A549 (cell line): ENCODE measurements at places on chromosomes 6 and 20.

DNA sequence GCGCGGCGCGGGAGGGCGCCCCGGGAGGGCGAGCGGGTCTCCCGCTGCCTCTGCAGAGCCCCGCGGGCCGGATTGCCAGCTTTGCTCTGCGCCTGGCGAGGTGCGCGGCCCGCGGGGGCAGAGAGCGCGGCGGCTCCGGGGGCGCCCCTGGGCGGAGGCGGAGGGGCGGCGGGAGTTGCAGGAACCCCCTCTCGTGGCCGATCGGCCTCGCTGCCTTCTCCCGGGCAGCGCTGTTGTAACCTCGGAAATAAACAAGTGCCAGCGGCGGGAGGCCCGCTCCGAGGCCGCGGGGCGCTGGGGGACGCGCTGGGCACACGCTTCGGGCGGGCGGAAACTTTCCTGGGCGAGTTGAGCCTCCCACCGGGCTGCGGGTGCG is 1.2 kb downstream of the CDH4 start:
- DNase-seq = peak; percentile 45

DNA sequence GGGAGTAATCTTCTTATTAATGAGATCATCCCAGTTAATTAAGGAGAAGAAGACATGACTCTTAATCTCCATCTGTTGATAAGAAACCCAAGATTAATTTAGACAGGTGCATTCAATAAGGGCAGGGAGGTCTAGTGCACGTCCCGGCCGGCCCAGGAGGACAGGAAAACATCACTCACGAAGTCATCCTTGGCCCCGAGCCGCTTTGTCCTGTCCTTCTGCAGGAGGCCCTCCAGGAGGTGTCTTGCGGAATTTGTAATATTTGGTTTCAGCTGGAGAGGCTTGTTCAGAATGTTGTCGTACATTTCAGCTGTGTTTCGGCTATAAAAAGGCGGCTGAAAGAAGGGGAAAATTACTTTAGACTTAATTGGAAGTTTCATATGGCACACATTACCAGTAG is 118.4 kb upstream of the SLC2A12 start:
- no peak for DNase-seq

- peak; percentile 81 for DNase-seq
Observed at GRCh38 chr20:24651171-24651975, 181.9 kb downstream of the SYNDIG1 start.

- DNase-seq = no peak
Observed at GRCh38 chr20:48669946-48670605, 157.7 kb downstream of the PREX1 start.

DNA sequence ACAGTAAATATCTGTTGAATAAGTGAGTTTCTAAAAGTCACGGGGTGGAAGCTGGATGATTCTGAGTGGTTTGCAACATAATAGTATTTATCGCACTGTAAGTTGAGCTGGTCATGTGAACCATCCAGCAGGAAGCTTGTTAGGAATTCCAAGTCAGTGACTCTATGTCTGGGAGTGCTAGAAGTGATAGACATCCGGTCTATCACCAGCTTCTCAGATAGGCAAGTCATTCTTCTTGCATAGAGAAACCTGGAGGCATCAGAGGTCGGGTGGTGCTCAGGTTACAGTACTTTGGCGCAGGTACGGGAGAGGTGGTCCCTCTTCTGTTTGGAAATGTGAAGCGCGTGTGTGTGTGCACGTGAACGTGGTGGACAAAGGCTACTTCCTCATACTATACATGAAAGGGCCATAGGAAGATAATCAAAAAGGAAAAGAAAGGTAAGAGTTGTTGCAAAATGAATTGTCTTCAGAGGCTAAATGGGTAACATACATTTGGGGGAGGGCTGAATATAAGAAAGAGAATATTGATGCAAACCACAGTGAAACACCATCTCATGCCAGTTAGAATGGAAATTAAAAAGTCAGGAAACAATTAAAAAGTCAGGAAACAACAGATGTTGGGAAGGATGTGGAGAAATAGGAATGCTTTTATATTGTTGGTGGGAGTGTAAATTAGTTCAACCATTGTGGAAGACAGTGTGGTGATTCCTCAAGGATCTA is 299.3 kb upstream of the ZFP64 start:
- no peak for DNase-seq

- DNase-seq = no peak
Observed at GRCh38 chr20:49032455-49032854, 13.7 kb upstream of the CSE1L start.

DNA sequence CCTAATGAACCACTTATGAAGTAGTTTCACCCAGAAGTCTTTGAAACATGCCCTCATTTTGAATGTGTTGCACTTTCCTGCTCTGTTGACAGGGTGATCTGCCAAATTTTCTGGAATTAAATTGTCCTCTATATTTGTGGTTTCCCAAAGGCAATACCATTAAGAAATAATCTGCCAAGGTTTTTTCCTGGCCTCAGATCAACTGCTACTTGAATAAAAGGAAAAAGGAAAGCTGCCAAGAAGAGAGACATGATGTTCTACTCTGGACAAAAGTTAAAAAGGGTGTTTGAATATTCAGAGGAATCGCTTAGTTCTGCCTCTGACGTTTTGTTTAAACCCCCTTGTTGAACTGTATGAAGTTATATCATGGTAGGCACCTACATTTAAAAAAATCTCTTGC is 37.4 kb upstream of the ARMH2 start:
- DNase-seq = no peak

GRCh38 chr6:26202811-26203583 is 115.8 kb downstream of the HFE start:
- no peak for DNase-seq

DNA sequence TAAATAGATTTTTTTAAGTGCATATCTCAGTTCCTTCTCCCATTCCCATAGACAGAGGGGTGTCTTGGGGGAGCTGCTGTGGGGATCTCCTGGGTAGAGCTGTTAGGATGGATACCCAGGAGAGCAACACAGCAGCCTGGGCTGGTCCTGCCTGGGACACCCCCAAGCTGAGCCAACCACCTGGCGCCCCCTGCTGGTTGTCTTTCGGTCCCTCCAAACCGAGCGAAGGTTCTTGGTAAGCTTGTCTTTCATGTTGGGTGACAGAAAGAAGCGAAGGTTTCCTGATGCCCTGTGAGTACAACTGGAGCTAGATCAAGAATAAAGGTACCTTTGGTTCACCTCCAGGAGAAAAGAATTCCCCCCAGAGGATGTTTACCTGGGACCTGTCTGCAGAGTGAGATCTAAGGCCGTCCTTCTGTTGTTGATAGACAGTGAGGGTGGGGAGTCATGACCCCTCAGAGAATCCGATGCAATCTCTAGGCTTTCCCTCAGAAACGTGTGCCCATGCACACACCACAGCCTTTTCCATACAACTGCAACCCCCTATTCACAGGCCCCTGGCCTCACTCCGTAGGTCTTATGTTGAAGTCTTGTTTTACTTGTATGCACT is 50.8 kb downstream of the SNX9 start:
- peak; percentile 43 for DNase-seq

DNA sequence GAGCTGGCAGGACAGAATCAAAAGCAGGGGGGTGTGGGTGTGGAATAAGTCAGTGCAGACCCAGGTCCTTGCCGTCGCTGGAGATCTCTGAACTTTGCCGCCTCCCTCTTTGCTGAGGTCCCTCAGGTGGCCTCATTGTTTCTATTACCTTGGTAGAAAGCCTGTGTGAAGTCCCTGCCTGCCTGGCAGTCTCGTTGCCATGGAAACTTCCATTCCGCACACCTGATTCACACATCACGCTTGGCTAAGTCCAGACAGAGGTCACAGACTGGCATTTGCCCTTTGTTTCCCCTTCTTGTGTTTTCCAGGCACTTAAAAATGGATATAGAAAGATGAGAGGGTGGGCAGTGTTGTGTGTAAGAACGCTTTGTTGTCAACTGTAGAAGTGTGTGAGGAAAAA is 260.6 kb downstream of the PRL start:
- DNase-seq = peak; percentile 63

GRCh38 chr6:137579612-137580011 is 85.4 kb upstream of the OLIG3 start:
- no peak for DNase-seq

DNA sequence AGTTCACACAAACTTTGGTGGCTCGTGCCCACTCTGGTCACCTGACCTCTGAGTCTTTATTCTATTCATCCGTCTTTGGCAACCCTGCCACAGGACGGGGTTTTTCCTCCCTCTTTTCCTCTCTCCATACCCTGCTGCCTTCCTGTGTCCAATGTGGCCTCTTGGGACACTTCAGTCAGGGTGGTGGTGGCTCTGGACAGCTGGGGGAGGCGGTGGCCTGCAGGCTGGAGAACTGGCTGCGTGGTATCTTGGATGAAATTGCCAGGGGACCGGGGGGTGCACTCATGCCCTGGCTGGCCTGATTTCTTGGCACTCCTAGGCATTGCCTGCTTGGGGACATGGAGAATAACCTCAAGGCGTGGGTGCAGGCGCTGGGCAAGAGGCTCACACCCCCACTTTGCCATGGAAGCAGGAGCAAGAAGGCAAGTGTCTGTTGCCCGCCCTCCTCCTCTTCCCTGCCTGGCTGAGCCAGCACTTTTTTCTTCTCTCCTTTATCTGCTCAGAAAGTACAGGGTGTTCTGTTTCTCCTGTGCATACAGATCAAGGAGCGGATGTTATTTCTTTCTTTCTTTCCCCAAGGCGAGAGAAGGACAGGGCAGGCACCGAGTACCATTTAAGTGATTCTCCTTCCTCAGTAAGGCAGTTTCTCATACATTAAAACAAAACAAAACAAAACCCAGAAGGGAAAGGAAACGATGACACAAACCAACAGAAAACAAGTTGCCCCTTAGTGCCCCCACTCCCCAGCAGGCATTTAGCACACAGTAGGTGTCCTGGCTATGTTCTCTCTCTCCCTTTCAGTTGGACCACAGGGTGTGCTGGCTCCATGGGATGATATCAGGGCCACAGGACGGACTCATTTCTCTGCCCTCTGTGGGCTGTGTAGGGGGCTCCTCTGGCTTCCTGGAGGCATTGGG is 155.5 kb upstream of the RNF24 start:
- DNase-seq = no peak

DNA sequence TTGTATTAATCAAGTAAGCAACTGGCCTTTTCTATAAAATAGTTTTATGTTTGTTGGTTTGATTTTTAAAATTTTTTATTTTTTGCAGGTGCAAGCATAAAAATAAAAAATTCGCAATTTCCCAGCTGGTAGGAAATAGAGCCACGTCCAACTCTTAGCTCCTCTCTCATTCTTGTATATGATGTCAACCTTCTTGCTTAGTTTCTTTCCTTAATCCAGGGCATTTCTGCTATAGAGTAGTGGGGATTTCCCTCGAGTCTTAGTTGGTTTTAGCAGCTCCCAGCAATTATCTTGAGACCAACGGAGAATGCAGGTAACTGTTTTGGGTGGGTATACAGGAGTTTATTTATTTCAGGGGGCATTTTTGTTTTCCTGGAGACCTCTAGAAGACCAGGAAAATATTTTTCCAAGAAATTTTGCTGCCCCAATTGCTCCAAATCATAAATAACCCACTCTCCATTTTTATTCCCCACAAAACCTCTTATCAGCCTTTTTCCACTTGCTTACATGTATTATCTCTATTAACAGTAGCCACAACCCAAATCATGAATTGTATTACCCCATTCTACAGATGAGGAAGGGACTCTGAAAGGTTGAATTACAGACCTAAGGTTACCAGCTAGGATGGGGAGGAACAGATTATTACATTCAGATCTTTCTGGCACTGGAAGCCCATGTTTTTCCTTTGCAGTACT is 18.4 kb downstream of the PHACTR2 start:
- no peak for DNase-seq

DNA sequence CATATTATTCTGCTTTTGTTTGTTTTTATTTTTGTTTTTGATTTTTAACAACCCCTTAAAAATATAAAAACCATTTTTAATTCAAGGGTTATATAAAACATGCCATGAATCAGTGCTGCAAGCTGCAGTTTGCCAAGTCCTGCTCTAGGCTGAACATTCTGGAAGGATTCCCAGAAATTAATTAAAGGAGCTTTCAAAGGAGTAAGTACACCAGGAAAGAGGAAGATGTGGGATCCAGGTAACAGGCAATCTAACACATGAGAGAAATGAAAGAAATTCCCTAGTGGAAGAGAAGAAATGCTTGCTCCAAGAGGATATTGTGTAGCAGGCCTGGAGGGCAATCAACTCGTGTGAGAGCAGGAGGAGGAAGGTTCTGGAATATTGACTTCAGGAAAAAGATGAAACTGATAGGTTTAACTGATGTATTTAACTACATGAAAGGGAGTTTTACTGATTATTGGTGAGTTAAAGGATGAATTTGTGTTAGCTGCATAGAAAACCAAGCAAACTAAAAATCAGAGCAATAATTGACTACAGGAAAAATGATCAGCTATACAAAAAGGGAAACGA is 146.0 kb upstream of the PHACTR1 start:
- no peak for DNase-seq

- DNase-seq = no peak
Observed at GRCh38 chr20:41142245-41142644, 4.9 kb downstream of the PLCG1 start.

DNA sequence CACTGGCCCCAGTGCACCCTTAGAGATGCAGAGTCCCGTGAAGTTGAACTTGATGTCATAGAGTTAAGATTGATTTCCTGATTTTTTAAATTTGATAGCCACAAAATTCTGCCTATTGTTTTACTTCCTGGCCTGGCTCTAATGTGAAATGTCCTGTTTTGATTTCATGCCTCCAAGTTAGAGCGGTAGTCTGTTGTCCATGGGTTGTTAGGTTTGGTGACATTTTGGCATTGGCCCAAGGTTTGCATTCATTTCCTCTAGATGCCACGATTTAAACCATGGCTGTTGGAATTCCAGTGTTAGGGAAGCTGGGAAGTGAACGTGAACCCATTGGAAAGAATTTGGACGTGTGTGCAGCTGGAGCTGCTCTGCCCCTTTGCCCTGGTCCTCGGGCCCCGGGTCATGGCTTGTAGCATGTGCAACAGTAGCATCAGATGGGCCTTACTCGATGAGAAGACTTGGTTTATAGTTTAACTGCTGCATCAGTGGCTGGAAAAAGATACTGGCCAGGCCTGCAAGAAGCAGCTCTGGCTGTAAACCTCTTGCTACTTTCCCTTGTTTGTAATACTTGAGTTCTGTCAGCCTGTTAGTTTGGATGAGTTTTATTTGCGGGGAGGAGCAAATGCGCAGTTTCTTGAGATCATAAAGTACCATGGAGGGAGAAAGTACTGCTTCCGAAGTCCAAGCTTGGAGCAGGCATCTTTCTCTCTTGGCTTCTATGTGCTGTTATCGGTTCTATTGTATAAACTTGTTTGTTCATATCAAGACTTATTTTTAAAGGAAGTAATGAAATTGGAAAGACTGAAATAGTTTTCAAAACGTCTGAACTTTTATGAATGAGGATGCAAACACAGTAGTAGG is 121.4 kb upstream of the CLDN20 start:
- DNase-seq = no peak
